ENCODE measurements at places on chromosomes 3 and 15.

DNA sequence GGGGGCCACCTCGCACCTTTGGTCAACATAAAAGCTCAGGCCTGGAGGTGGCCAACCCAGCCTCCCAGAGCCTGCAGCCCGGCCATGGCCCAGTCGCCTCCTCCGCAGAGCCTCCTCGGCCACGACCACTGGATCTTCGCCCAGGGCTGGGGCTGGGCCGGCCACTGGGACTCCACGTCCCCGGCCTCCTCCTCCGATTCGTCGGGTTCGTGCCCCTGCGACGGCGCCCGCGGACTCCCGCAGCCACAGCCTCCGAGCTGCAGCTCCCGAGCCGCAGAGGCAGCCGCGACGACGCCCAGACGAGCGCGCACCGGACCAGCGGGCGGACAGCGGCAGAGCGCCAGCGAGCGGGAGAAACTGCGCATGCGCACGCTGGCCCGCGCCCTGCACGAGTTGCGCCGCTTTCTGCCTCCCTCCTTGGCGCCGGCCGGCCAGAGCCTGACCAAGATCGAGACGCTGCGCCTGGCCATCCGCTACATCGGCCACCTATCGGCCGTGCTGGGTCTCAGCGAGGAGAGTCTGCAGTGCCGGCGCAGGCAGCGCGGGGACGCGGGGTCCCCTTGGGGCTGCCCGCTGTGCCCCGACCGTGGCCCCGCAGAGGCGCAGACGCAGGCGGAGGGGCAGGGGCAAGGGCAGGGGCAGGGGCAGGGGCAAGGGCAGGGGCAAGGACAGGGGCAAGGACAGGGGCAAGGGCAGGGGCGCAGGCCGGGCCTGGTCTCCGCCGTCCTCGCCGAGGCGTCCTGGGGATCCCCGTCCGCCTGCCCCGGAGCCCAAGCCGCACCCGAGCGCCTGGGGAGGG, at the start of gene MESP2:
TSS of gene MESP2 (plus strand) at position 59 of the 799 bp plus-strand sequence. CDS start at position 85, 26 bp downstream.
- peak; percentile 48 for DNase-seq

GRCh38 chr3:98657457-98657856, 64.0 kb upstream of the CPOX start:
- peak; percentile 24 for DNase-seq

GRCh38 chr15:68634122-68634482, 55.3 kb downstream of the CORO2B start:
- DNase-seq = no peak

GRCh38 chr3:127690823-127691452, 18.2 kb downstream of the ABTB1 start:
- peak; percentile 66 for DNase-seq

DNA sequence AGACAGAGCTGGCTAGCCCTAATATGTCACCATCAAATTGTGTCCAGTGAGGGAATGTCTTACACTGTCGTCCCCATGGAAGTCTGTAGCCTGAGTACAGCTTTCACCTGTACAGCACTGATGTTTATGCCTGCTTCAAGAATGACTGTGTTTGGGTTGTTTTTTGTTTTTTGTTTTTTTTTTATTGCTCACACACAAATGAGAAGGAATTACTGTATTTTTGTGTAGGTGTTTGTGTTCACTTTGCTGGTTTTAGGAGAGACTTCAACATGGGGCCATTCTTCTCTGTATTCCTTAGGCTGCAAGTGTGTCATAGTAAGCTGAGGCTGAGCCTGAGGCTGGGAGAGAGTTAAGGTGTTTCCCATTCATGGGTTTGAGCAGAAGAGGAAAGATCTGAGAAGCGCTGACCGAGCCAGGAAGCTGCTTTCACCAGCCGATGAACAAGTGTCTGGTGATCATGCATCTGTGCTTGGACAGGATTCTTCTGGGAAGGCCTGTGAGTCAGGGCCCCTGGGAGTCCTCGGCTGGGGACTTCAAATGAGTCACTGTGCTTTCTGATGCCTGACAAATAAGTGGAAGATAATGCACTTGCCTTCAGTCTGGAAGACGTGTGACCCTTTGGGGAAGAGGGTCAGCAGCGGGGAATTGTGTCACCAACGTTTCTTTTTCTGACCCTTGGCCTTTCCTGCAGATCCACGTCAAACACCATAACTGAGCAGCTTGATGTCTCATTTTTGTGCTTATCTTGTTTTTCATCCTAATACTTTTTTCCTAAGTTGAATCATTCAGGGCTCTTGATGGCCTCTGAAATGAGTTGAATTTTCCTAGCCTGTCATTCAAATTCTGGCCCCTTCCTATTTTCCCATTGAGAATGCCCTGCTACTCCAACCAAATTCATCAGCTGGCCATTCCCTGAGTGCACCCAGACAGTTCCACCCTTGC, 36.7 kb upstream of the ZBTB38 start:
- peak; percentile 89 for DNase-seq

- DNase-seq = no peak
Measured at GRCh38 chr3:106381939-106382335, 513.1 kb upstream of the CBLB start.

DNA sequence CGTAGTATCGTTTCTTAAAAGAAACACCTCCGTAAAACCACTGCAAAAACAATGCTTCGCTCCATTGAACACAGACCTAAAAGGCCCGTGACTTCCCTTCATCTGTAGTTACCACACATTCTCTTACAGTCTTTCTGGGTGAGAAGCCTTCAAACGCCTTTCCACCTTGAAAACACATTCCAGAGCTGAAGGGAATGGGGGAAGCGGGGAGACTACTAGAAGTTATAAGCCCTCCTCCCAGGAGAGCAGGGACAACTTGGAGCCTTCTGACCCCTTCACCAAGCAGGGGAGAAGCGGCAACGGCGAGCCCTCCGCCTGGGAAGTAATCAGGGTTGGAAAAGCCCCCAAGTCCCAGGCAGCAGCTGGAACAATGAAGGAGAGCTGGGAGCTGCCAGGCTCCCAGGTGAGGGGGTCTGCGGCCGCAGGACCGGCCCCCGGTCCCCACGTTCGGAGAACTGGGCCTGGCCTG, 461 bp downstream of the SECISBP2L start:
- DNase-seq = peak; percentile 46

- DNase-seq = no peak
Measured at GRCh38 chr3:128775906-128776542, 50.0 kb downstream of the RAB7A start.

GRCh38 chr15:89352476-89352875, 17.9 kb upstream of the POLG start:
- DNase-seq = no peak

- no peak for DNase-seq
Measured at GRCh38 chr3:67312155-67312554, 314.0 kb downstream of the KBTBD8 start.

- no peak for DNase-seq
Measured at GRCh38 chr3:175270866-175271265, 411.7 kb downstream of the NAALADL2 start.

GRCh38 chr15:63608989-63609388, 11.8 kb downstream of the FBXL22 start:
- DNase-seq = no peak

DNA sequence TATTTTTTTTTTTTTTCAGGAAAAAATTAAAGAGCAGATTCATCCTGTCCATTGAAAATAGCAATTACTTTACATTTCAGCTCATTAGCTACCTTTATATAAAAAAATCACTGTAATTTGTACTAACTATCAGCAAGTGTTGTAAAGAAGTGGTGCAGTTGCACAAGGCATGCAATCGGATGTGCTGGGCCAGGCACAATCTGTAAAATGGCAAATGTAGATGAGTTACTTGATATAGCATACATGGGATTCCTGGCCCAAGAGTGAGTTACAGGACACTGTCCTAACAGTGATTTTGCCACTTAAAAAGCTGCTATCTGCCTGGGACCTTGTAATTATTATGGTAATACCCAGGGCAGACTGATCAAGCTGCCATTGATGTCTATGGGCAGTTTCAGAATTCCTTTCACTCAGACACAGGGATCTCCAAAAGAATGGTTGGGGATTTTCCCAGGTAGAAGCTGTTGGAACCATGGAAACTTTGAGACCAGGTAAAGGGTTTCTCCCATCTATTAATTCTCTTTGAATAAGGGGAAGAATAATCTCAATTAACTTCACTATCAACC, 182.2 kb upstream of the ICE2 start:
- DNase-seq = no peak

GRCh38 chr15:90058775-90059174, 43.5 kb downstream of the IDH2 start:
- no peak for DNase-seq

GRCh38 chr3:128619146-128619890, 31.3 kb downstream of the RPN1 start:
- peak; percentile 77 for DNase-seq

DNA sequence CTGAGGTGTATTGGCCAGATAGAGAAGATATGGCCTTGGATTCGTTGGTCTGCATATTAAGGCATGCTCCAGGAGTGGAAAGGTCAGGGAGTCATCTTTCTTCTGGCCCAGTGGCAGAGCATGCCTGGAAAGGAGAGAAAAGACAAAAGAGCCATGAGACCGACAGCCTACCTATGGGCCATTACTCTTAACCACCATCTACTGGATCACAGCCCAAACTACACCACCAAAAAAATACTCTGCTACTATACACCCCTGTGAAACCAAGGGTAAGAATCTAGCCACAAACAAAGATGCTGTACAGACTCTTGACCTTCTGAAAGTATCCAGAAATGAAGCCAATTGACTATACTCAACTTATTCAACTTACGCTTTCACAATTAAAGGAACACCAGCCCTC, 96.1 kb upstream of the PLSCR5 start:
- DNase-seq = no peak

DNA sequence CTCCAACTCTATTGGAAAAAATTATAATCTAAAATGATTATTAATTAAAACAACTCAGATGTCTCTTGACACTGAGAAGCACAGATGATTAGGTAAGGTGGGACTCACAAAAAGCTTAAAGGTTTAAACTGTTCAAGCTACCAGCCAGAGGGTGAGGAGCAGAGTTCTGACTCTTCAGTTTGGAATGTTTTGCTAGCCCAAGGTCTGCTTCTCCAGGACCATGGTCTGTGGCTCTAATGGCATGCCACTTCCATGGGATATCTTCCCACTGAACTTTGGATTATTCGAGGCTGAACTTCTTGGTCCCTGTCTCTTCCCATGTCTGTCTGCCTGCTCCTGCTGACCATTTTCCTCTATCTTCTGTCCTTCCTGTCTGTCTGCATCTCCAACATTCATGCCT, 49.2 kb downstream of the CACNA2D3 start:
- DNase-seq = no peak

DNA sequence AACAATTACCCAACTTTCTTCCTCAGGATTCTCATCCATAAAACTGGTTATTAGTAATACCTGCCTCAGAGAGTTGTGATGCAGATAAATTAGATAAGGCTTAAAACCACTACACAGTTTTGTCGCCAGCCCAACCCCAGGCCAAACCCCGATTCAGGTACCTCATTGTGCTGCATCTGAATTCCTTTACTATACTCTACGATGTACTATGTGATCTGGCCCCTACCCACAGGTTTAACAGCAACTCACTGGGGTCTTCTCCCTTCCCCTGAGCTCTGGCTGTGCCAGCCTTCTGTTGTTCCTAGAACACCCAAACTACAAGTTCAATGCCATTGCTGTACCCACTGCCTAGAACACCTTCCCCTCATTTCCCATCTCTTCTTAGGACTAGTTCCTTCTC, 64.6 kb downstream of the MYO5A start:
- DNase-seq = peak; percentile 21

DNA sequence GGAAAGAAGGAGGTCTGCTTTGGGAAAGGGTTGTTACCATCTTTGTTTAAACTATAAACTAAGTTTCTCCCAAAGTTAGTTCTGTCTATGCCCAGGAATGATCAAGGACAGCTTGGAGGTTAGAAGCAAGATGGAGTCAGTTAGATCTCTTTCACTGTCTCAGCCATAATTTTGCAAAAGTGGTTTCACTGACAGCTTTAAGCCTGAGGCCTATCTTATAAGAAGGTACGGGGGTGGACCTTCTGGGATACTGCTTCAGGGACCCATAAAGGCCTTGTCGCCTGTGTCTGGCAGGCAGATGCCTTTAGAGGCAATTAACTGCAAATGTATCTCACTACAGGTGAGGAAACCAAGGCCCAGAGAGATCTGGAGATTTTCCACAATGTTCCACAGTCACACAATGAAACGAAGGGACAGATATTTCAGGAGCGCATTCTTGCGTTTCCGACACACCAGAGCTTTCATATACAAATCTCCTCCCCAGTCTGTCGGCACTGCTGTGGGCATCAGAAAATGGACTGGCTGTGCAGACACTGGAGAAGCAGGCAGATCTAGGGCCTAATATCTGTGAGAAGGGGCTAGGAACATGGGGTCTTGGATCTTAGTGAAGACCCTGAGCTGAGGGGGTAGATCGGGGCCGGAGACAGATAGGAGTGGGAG, 169.5 kb upstream of the SMAD3 start:
- no peak for DNase-seq

- DNase-seq = no peak
Measured at GRCh38 chr3:184597829-184598573, 36.4 kb downstream of the EPHB3 start.

- DNase-seq = no peak
Measured at GRCh38 chr15:49037546-49037940, 8.7 kb downstream of the SECISBP2L start.

DNA sequence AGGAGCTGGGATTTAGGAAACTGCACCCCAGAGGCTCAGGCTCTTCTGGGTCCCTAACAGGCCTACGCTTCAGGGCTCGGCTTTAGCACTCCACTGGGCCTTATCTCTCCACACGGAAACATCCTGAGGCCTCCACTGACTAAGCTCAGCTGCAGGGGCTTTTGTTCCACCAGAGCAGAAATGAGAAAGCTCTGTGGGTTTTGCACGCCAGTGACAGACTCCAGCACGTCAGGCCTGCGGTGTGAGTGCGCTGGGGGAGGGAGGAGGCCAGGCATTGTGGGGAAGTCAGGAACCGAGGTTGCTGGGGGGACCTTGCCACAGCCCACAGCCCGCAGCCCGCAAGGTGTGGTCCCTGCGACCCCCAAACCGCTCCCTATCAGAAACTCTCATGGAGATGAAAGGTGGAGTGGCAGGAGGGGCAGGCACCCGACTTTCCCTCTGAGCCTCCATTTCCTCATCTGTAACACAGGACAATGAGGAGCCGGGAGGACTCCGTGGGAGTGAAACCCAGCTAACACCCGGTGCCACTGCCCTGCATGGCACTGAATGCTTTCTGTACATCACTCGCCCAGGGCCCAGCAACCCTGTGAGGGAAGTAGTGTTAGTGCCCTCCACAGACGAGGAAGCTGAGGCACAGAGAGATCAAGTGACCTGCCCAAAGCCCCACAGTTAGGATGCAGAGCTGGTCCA, 106.5 kb downstream of the TPRA1 start:
- no peak for DNase-seq

GRCh38 chr3:159619341-159619885, 369.2 kb upstream of the IL12A start:
- no peak for DNase-seq

DNA sequence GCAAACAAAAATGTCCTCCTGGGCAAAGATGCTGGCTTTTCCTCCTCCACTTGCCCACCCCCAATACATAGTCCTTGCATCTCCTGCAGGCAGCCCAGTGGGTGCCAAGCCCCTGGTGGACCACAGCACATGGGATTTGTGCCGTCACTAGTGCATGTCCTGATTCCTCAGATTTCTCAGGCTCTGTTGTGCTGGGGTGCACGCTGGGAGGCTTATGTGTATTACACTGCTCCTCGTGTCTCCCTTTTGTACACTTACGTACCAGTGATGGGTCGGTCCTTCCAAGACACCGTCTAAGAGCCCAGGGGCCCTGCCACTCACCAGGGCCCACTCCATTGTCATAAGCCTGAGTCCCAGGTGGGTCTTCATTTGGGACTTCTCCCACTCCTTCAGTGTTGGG, 70.1 kb downstream of the PLXNA1 start:
- no peak for DNase-seq

All from mammary epithelial cell (primary cell).